Lung microvascular endothelial cell (primary cell): ENCODE measurements at places on chromosomes 3 and 15. TPM values are rescaled to one million over a fixed set of nuclear protein-coding genes. Genes with fewer than 3 reads are reported as not detected.

DNA sequence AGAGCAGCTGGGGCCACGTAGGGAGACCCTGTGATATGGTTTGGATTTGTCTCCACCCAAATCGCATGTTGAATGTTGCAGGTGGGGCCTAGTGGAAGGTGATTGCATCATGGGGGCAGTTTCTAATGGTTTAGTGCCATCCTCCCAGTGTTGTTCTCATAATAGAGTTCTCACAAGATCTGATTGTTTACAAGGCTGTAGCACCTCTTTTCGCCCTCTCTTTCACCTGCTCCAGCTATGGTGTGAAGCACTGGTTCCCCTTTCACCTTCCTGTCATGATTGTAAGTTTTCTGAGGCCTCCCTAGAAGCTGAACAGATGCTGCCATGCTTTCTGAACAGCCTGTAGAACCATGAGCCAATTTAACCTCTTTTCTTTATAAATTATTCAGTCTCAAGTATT lies 198.9 kb upstream of the CBLB start:
- DNase-seq = no peak

ZDHHC23 gene
- 7.2 and 20.6 TPM in 2 replicates for total RNA-seq

DNA sequence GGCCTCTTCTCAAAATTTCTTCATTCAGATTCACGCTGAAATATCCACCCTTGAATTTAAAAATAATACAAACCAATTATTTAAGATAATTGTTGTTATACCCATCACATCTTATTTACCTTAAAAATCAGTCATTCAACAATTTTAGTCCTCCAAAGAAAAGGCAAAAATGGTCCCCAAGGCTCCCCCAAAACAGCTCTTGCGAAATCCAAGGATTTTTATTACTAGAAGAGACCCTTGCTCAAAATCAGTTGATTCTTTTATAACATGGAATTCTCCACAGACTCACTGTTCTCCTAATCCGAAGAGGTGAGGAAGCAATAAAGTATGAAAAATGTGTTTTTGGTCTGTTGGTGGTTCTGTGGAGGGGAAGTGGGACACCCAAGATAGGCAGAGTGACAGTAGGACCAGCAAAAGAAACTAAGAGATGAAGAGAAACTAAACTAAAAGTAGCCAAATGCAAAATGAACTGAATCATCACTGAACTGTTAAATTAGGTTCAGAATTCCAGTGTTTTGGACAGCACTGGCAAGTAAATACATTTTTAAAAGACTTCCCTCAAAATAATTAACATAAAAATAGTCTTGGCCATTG lies 19.1 kb upstream of the PLCH1 start:
- DNase-seq = no peak

GRCh38 chr3:146326875-146327543 lies 76.1 kb upstream of the PLSCR4 start:
- peak; percentile 86 for DNase-seq

PLA2G4B gene
- total RNA-seq = 0.20 and 0.22 TPM in 2 replicates

GRCh38 chr15:50712018-50712417 lies 25.4 kb upstream of the TRPM7 start:
- no peak for DNase-seq

DNA sequence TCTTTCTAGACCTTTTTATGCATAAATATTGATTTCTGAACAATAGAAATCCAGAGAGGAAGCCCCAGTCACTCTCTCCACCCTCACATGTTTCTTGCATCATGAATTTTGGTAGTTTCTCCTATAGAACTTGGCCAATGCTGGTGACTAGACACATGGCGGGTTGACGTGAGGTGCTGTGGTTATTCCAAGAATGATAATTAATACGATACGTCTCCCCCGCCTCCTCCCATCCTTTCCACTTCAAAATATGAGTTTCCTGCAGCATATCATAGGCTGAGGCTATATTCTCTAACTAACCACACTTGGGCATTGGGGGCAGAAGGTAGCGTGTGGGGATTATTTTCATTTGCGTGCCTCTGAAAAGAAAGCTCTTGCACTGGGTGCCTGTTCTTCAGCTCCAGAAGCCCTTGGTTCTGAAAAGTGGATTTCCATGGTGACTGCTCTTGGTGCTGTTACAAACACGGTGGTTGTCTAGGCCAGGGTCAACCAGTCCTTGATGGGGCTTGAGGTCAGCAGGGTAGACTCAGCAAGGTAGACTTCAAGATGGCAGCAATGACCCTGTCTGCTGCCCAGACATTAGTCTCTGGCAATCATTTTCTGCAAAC lies 5.3 kb downstream of the TNFSF10 start:
- DNase-seq = no peak

TMCO5A gene
- not detected in 2 replicates for total RNA-seq

GRCh38 chr3:135513106-135514059 lies 452.1 kb upstream of the PPP2R3A start:
- DNase-seq = peak; percentile 3

- no peak for DNase-seq
Measured at GRCh38 chr3:39295184-39295775, 15.4 kb upstream of the CX3CR1 start.

DNA sequence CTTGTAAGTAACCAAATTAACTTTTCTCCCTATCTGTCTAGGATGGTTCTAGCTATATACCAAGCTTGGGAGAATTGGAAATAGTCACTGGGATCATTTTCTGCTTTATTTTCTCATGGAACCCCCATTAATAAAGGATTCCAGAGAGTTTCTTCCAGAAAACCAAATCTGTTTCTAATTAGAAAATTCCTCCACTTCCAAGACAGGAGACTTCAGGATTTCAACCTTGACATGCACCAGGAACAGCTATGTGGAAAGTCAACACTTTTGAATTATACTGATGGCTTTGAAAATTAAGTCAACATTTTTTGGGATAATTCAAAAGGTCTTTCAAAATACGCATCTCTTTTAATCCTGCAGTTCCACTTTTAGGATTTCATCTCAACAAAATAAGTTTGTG lies 138.3 kb downstream of the MEX3B start:
- no peak for DNase-seq

- peak; percentile 3 for DNase-seq
Measured at GRCh38 chr3:180913581-180914404, 1.3 kb downstream of the FXR1 start.

DNA sequence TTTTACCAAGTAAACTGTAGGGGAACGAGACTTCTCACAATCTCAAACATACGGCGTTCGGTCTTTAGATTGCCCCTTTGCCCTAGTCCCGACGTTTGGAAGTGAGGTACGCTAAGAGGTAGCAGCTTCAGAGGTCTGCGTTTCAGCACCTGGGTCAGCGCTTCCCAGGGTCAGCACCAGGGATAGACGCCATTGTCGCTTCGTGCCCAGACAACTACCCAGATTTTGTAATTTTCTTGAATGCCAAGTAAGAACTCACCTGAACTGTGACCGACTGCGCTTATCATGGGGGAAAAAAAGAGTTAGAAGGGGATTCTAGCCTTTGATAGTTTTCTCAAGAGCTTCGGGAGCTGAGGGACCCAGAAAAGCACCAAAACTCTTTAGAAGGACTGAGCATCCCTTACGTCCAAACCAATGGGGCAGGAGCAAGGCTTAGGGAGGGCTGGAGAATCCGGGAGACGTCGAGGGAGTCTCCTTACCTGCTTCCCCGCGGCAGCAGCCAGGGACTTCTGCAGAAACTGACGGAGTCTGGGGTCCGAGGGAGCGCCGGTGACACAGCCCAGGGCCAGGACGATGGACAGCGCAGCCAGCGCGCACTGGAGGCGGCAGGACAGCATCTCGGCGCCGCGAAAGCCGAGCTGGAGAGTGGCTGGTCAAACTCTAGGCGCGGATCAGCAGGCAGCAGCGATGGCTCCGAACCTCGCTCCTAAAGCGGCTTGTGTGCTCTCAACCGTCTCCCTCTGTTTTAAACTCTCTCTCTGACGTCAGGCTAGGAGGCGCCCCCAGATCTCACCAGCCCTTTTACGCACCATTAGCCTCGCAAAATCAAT lies at the start of gene SST:
TSS of gene SST (minus strand) at position 720 of the 830 bp plus-strand sequence. CDS start at position 617, 103 bp downstream.
- peak; percentile 57 for DNase-seq

GRCh38 chr3:56131974-56132590 lies 336.2 kb downstream of the ERC2 start:
- peak; percentile 37 for DNase-seq

GRCh38 chr3:30667280-30667651 lies 60.9 kb downstream of the TGFBR2 start:
- peak; percentile 61 for DNase-seq

GRCh38 chr15:101481917-101482525 lies 7.5 kb downstream of the PCSK6 start:
- no peak for DNase-seq
